ENCODE measurements at places on chromosomes 7 and 10.

- no peak for DNase-seq
Measured at GRCh38 chr10:49784681-49785080, 22.6 kb upstream of the OGDHL start.

DNA sequence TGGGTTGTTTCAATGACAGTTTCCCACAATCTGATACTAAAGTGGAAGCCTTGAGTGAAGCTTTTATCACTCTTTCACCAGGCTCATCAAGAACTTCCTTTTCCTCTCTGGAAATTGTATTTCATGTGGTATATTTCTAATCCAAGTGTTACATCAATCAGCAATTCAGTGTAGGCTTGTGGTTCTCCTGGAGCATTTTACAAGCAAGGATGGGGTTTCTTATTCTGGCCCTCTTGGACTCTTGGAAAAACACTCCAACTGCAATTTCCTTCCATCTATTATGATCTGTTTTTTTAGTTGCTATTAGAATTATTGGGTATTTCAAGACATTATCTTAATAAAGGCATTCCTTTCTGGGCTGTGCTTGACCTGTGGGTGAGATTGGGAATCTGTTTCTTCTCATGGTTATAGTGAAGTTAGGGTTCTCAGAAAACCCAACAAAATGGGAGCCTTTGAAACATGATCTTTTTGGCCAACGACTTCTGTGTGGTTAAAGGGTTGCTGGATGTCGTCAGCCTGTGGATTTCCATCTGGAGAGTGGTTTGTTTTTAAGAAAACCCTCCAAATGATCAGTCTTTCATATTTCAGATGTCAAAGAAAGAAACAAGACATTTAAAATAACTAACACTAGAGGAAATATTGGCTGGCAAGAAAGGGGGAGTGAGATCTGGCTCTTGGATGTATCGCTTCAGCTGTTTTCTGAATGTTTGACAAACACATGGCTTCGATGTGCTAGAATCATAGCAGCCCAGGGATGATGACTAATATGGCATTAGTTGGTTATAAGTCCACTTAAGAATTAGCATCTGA, 540.2 kb downstream of the LRMDA start:
- no peak for DNase-seq

- DNase-seq, result no peak
Measured at GRCh38 chr7:2645274-2645868, 13.6 kb downstream of the TTYH3 start.

DNA sequence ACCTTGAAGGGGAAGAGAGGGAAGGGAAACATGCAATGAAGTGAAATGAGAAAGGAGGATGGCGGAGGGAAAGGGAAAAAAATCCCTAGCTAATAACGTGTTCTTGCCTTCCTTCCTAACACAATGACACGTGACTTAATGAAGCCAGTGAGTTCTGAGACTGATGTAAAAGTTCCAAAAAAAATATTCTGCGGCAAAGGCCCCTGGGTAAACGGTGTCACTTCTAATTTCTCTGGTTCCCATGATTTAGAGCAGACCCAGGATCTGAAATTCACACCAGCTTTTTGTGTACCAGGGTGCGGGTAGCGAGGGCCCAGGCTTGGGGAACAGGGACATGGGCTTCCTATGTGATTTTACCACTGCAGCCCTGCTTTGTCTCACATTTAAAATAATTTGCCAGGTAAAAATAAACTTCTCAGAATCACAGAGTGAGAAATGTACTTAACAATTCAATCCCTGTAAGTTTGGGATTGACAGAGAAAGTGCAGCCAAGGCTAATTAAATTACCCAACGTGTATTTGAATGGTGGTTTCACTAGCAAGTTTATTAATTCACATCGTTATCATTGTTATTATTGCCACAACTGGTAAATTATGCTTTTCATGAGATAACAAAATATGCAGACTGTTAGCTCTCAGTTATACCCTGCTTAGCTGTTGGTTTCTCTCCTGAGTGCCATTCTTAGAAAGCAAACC, 182.4 kb downstream of the SEM1 start:
- no peak for DNase-seq

DNA sequence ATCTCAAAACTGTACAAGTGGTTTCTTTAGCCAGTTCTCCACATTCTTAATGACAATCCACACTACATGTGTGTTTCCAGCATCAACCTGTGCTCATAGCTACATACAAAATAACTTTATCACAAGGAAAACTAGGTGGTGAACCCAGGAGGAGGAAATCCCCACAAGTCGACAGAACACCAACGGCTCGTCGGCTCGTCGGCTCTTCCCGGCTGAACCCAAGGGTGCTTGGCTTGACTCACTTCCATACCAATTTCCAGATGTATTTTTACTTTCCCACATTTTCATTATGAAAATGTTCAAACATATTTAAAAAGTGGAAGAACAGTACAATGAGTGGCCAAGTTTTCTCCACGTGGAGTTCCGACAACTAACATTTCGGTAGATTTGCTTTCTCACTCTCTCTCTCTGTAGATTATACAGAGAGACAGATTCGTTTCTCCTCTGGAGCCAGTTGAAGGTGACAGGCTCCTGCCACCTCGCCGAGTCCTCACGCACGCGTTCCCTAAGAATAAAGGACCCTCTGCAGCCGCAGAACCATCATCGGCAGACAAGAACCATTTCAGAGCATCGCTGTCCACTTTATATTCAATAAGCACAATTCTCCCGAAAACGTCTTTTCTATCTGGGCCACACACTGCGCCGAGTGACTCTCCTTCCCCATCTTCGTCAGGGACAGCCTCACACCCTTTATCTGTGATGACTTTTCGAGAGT, 53.3 kb downstream of the DIP2C start:
- DNase-seq, result no peak

DNA sequence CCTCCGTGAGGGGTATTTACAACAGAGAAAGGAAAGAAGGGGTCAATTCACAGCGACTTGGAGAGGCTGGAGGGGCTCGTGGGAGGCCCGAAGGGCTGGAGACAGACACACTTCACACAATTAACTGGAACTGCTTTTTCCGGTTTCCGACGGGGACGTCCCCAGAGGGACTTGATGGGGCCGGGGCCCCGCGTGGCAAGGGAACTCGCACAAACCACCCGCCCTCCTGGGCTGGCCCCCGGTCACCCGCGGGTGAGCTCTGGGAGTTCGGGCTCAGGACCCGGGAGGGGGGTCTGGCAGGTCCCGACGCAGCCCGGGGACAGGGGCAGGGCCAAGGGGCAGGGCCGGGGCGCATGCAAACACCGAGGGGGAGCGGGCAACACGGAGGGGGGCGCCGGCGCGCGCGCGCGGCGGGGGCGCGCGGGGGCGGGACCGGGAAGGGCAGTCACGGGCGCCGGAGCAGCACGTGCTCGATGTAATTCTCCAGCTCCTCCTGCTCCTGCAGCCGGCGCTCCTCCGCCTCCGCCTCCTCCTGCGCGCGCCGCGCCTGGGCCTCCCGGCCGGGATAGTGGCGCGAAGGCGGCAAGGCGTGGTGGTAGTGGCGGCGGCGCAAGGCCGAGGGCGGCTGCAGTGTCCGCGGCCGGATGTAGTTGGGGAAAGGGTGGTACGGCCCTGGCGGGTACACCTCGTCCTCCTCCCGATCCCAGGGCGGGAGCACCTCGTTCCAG, 2.7 kb downstream of the VGF start:
- no peak for DNase-seq

DNA sequence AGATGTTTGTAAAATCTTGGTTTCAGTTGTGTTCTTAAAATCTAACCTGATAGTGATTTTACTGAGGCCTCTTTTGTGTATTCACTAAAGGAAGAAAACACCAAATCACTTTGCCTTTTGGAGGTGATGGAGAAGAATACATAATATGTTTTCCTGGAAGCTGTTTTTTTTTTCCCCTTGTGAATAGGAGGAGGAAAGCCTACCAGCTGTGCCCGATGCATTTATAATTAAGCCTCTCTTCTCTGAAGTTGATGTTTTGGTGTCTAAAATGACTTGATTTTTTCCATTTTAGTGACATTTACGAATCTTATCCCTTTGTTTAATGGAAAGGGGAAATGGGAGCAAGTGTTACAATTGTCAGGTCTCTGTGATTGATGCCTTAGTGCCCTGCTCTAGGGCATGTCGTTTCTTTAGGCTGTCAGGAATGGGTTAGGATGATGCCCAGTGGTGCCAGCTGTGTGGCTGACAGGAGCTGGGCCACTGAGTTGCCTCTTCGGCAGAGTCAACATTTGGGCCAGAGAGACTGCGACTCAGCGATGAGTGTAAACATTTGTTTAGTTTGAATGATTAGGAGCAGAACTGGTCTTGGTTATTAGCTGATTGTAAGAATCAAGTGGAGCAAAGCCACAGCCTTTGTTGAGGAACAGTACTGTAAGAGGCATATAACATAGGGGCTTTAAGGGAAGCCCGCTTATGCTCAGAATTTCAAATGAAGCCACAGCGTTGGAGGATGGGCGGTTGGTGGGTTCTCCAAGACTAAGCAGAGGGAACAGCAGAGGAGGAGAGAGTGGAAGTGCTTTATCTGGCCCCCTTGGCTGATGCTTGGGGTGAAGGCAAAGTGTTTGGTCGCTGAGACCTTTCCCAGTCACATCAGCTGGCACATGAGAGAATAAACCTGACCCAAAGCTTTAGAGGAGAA, 81.6 kb downstream of the CDK14 start:
- DNase-seq, result no peak

DNA sequence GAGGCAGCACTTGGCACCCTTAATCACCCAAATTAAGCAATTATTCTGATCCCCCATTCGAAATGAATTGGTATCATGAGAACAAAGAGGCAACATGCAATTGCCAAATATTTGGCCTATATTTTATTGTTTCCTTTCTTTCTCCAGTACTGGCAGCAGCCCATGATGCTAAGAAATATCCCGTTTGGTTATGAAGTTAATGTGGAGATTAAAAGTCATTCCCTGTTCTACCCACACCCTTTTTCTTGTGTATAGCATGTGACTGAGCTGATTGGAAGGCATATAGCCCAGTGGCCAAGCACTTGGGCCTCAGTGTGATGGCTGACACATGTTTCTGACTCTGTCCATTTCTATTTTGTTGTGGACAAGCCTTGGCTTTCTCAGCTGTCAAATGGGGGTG, 692.3 kb upstream of the GALNT17 start:
- DNase-seq, result no peak

DNA sequence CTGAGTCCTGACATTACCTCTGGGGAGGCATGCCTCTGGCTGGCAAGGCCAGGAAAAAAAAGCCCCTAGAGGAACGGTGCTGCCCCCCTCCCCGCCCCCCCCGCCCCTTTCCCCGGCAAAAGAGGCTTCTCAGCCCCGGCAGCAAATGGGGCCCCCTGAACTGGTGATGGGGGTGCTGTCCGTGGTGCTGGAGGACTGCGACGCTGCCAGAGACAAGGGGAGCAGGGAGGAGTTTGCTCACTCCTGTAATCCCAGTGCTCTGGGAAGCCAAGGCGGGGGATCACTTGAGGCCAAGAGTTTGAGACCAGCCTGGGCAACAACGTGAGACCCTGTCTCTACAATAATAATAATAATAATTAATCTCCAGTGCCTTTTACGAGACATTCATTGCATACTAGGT, 23.7 kb downstream of the SRRM3 start:
- DNase-seq, result no peak

DNA sequence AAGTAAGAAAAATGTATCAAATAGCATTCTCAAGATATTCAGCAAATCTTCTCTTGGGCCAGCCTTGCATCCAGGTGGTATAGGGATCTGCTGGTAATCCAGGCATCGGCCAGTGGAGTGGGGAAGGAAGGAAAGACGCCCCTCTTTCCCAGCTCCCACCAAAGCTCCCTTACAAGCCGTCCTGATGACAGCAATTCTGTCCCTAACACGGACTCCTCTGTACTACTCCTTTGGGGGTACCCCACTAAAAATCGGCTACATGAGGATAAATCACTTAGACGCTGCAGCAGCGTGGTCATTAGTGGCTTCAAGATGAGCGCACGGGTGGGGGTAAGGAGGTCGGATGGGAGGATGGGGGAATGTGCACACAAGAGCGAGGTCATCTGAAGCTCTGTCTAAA, 24.7 kb upstream of the NUB1 start:
- no peak for DNase-seq

- DNase-seq, result no peak
Measured at GRCh38 chr10:69578508-69578991, 5.3 kb upstream of the NEUROG3 start.

DNA sequence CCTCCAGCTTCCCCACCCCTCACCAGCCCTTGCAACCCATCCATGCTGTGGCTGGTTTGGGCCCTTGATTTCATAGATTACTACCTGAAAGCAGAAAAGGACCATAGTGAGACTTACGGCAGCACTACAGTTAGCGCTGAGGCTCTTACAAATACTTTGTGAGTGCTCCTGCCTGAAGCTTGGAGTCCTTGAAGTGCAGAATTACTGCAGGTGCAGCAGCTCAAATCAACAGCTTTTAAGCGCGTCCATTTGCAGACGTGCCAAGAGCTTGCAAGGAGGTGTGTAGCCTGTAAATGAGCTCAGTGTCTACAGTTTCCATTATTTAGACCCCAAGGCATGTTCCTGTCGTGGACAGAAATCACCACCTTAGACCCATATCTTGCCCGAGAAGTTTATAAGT, 103.0 kb downstream of the CELF2 start:
- DNase-seq, result no peak

DNA sequence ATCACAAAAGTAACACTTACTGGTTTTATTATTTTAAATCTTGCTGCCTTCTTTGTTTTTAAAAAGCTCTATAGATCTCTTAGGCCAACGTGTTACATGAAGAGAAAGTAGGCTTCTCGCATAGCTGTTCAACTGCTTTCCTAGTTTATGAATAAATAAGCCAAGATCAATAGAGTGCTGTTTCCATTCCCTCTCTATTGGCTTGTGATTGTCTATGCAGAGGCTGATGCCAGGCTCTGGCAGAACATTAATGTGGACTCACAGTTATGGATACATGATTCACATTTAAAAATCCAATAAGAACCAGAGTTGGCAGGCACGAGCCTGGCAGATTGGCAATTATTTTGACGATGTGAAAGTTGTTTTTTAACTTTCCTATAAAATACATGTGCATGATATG, 137.5 kb downstream of the GNAT3 start:
- no peak for DNase-seq

DNA sequence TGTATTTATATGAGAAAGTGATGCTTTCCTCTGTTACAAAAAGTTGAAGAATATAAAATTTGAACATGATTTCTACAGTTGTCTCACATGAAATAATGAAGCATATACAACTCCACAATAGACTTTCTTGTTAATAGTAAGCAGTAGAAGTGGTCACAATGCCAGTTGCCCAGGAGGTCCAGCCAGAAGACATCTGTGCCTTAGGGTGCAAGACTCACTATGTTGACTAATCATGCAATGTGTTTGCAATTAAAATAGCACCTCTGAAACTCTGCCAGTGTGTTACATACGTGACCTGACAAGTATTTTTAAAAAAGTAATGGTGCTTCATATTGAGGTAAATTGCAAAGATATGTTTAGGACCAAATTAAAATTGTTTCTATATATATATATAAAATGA, 547.2 kb downstream of the ETV1 start:
- no peak for DNase-seq
